ENCODE measurements at places on chromosomes 1 and 21. TPM values are rescaled to one million over a fixed set of nuclear protein-coding genes. Genes with fewer than 3 reads are reported as not detected.

DNA sequence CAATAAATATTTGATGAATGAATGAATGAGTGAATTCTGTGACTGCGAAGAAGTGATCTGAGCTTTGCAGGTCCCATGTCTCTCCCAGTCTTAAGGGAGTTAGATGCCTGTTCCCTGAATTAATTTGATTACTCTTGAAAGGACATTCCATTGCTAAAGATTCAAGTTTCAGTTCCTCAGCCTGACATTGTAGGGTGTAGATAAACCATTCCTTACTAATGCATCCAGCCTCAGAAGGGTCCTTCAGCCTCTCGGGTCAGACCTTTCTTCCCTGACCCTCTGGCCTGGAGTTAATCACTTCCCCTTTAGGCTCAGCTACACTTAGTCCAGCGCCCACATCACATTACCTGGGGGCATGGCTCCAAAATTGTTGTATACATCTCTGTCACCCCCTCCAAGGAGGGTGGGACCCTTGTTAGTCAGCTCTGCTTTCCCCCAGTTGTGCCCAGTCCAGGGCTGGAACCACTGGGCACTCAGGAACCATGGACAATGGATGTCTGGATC, 2.6 kb downstream of the INSRR start:
- H3K27ac ChIP-seq, result no peak overlapping the region
- no peaks in the 10 kb centered on the region for H3K36me3 ChIP-seq
- no peak for DNase-seq
- peaks cover 13% of the 10 kb centered on the region for H3K4me1 ChIP-seq
- H3K27me3 ChIP-seq, result peaks cover 42% of the 10 kb centered on the region
- H3K4me3 ChIP-seq, result no peak overlapping the region

Gene MTARC2
- not detected for total RNA-seq

GRCh38 chr1:145942405-145942804, 15.1 kb upstream of the RBM8A start:
- no peaks in the 10 kb centered on the region for H3K4me1 ChIP-seq
- H3K27ac ChIP-seq, result no peak overlapping the region
- no peaks in the 10 kb centered on the region for H3K27me3 ChIP-seq
- no peak for DNase-seq
- no peak overlapping the region for H3K4me3 ChIP-seq

DNA sequence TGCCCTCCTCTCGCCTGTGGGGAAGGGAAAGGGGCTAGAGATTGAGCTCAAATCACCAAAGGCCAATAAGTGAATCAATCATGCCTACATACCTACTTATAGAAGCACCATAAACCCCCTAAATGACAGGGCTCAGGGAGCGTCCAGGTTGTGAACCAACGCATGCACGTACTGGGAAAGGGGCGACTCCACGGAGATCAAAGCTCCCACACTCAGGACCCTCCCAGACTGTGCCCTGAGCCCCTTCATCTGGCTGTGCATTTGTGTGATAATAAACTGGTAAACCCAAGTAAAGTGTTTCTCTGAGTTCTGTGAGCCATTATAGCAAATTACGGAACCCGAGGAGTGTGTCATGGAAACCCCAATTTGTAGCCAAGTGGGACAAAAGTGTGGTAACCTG, 23.8 kb upstream of the PRDM15 start:
- DNase-seq, result no peak
- no peaks in the 10 kb centered on the region for H3K27me3 ChIP-seq
- H3K36me3 ChIP-seq, result peaks cover 8% of the 10 kb centered on the region
- H3K4me1 ChIP-seq, result peaks cover 41% of the 10 kb centered on the region
- no peak overlapping the region for H3K27ac ChIP-seq

GRCh38 chr21:16037421-16037955, 307.7 kb downstream of the USP25 start:
- H3K27ac ChIP-seq, result no peak overlapping the region
- no peak overlapping the region for H3K4me3 ChIP-seq
- H3K4me1 ChIP-seq, result no peaks in the 10 kb centered on the region
- DNase-seq, result no peak
- no peaks in the 10 kb centered on the region for H3K27me3 ChIP-seq

Gene GSTM1
- not detected for total RNA-seq

- H3K4me3 ChIP-seq, result peak overlapping the region; percentile 94
- H3K4me1 ChIP-seq, result peaks cover 52% of the 10 kb centered on the region
- H3K27ac ChIP-seq, result peak overlapping the region; percentile 94
Observed at GRCh38 chr1:37691497-37692077, 729 bp upstream of the CDCA8 start.

Gene LYPD8
- total RNA-seq, result not detected

Gene KRTAP19-4
- total RNA-seq, result not detected

Measured in activated CD8-positive, alpha-beta memory T cell treated with anti-CD3 and anti-CD28 coated beads, Interleukin-2, amount 10 ng/mL, durations not matched to agents 7 days and 5 days (primary cell).